ENCODE measurements at places on chromosomes 11 and 22. TPM values are rescaled to one million over a fixed set of nuclear protein-coding genes. Genes with fewer than 3 reads are reported as not detected.

Gene TSPAN32
- not detected for total RNA-seq

Gene ENDOD1
- 33.4 TPM for total RNA-seq

Gene SLC22A12
- not detected for total RNA-seq

Gene APOL5
- total RNA-seq: not detected

Gene MS4A6E
- not detected for total RNA-seq

Gene OR51I1
- total RNA-seq: not detected

Gene PHF21B
- not detected for total RNA-seq

Gene LRRC4C
- not detected for total RNA-seq

Gene NAALADL1
- total RNA-seq: 6.2 TPM

Gene MRGPRE
- not detected for total RNA-seq

Gene OOSP4B
- total RNA-seq: not detected

Gene SLCO2B1
- total RNA-seq: 0.15 TPM

Gene CENPM
- 41.1 TPM for total RNA-seq

Gene TEX54
- not detected for total RNA-seq

Gene CCDC89
- total RNA-seq: 0.10 TPM

Gene ARL14EP
- 13.9 TPM for total RNA-seq
